ENCODE measurements at places on chromosomes 6 and 20. TPM values are rescaled to one million over a fixed set of nuclear protein-coding genes. Genes with fewer than 3 reads are reported as not detected.

DNA sequence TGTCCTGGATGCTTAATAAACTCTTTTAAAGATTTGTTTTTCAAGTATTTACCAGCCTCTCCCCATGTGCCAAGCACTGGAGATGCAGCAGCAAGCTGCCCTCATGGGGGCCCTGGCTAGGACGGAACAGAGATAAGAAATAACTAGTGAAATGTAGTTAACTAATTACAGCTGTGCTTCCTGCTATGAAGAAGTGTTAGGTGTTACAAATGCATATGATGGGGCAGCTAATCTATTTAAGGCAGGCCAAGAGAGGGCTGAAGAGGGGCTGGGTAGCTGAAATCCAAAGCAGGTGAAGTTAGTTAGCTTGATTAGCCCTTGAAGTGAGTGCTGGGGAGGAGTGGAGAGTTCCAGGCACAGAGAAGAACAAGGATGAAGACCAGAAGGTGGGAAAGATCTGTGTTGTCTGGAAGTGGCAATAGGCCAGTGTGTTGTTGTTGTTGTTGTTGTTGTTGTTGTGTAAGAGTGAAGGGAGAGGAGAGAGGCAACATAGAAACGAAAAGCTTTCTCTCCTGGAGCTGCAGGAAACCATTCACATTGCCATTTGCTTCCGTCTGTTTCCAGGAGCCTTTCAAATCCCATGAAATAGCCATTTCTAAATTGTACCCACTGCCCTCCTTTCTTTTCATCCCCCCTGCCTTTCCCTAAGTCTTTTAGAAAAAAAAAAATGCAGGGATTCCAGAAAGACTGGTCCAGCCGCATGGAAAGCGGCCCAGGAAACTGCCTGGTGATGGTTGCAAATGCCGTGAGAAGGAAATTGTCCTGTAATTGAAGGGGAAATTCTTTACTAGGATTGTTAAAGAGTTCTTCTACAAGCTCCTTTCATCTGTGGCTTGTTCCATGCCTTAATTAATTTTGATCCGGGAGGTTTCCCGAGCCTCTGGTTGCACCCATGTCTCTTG lies 119.6 kb downstream of the TFAP2C start:
- DNase-seq, result no peak

The CFAP61 gene
- polyA plus RNA-seq, result 0.35 TPM

The EYA2 gene
- polyA plus RNA-seq, result 0.70 TPM

GRCh38 chr20:63166193-63167020 lies 49.5 kb downstream of the YTHDF1 start:
- DNase-seq, result no peak

DNA sequence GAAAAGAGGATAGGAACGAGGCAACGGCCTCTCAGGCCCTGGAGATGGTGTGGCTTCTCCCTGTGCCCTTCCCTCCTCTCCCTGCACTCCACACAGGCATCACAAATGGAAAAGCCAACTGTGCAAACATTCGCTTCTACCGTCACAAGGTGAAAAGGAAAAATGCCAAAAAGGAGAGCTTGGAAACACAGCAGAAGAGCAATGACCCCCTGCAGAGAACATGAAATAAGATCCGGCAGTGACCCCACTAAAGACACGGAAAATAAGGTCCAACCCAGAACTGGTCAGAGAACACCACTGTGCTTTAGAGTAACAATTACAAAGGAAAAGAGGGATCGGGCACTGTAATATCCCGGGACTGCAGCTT lies 63.0 kb downstream of the SLC22A23 start:
- DNase-seq, result no peak

DNA sequence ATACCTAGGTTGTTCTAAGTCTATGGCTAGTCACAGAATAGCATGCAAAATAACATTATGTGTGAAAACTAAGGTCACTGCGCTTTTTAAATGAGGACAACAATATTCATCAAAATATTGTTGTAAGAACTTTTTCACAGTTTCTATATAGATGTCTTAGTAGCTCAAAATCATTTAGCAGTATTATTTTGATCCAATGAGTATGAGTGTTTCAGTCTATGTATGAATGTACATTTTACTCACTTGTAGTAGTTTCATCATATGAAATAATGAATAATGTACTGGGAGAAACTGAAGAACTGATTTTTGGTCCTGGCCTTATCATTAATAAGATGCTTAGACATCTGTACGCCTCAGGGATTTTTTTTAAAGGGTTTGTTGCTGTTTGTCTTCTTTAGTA lies 16.5 kb upstream of the TMEM30A start:
- no peak for DNase-seq

- no peak for DNase-seq
These were observed 13.0 kb downstream of the SLC2A4RG start for GRCh38 chr20:63752411-63753101.

DNA sequence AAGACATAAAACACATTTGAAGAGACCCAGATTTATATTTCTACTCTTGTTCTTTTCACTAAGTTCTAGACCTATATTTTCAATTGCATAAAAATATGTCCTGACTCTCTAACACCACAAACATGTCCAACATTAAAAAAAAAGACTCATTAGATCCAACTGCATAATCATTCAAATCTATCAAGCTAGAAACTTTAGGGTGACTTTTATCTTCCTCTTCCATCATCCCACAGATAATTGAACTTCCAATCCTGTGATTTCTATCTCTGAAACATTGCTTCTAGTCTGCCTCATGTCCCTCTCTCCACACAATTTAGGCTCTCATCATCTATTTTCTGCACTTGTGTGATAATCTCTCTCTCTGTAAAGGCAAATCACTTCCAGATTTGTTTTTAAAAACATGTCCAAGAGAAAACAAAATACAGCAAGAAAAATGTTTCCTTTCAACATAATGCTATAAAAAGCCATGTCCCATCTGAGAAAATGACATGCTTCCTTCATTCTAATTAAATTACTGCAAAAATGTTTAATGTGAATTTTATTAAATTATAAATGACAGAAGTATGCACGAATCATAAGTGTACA lies 615.9 kb downstream of the RNF144B start:
- no peak for DNase-seq

- DNase-seq, result no peak
These were observed 267.2 kb downstream of the ADGRG6 start for GRCh38 chr6:142568857-142569597.

GRCh38 chr6:84350397-84350796 lies 123.0 kb upstream of the CEP162 start:
- no peak for DNase-seq

GRCh38 chr6:129209355-129209754 lies 326.4 kb downstream of the LAMA2 start:
- no peak for DNase-seq

- DNase-seq, result no peak
These were observed 64.2 kb upstream of the NEDD9 start for GRCh38 chr6:11296449-11297375.

GRCh38 chr20:10609276-10609675 lies 64.5 kb downstream of the JAG1 start:
- DNase-seq, result no peak

The RRAGD gene
- 8.4 TPM for polyA plus RNA-seq

The PRND gene
- 0.04 TPM for polyA plus RNA-seq

The NOTCH4 gene
- 27.6 TPM for polyA plus RNA-seq

The TJAP1 gene
- 29.7 TPM for polyA plus RNA-seq

GRCh38 chr6:5094327-5094726 lies 9.2 kb downstream of the PPP1R3G start:
- no peak for DNase-seq

GRCh38 chr20:13857304-13857703 lies 72.5 kb downstream of the NDUFAF5 start:
- DNase-seq, result no peak

GRCh38 chr6:131877999-131878789 lies 70.4 kb downstream of the ENPP1 start:
- no peak for DNase-seq

The ASIP gene
- polyA plus RNA-seq, result 0.80 TPM

The SYTL3 gene
- polyA plus RNA-seq, result 6.3 TPM

The SLC52A3 gene
- polyA plus RNA-seq, result 2.8 TPM

GRCh38 chr20:19318610-19319009 lies 106.2 kb downstream of the SLC24A3 start:
- no peak for DNase-seq

DNA sequence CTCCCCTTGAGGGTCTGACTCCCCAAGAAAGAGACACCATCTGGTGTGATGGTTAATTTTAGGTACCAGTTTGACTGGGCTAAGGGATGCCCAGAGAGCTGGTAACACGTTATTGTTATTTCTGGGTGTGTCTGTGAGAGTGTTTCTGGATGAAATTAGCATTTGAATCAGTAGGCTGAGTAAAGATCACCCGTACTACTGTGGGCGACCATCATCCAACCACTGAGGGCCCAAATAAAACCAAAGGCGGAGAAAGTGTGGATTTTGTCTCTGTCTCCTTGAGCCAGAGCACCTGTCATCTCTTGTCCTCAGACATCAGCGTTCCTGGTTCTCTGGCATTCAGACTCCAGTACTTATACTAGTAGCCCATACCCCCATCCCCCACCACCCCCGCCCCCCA lies 7.9 kb upstream of the CNKSR3 start:
- DNase-seq, result no peak

DNA sequence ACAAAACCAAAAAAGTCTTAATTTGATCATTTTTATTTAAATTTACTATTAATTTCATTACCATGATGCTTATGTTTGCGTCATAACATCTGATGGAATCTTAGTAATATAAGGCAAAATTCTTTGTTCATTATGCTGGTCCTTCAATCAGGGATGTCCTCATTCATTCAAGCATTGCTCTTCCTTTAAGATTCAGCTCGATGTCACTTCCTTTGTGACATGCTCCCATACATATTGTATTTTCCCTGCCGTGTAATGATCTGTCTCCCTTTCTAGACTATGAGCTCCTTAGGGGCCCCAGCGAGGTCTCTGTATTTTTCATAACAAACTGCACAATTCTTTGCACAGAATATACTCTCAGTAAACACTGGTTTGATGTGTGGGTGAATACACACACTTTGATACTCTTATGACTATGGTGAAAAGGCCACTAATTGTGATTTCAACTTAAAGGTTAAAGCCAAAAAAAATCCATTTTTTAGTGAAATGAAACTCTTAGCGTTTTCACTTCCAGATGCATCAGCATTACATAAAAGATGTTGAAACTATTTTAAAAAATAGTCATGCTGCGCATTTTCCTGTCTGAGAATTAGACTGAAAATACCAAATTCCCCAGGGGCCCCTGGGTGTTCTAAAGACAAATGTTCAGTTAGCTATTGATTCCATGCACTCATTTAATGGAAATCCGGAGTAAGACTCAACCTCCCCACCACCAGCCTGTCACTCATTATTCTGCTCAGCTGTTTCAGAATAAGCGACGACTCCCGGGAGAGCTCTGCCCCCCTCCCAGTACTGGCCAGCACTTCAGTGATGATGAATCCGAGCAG lies 169.7 kb downstream of the ATXN1 start:
- DNase-seq, result no peak

The STX11 gene
- 4.4 TPM for polyA plus RNA-seq

- DNase-seq, result no peak
These were observed 275.6 kb downstream of the TENT5A start for GRCh38 chr6:81476881-81477280.

- DNase-seq, result no peak
These were observed 7.4 kb downstream of the EPM2A start for GRCh38 chr6:145727817-145728388.

DNA sequence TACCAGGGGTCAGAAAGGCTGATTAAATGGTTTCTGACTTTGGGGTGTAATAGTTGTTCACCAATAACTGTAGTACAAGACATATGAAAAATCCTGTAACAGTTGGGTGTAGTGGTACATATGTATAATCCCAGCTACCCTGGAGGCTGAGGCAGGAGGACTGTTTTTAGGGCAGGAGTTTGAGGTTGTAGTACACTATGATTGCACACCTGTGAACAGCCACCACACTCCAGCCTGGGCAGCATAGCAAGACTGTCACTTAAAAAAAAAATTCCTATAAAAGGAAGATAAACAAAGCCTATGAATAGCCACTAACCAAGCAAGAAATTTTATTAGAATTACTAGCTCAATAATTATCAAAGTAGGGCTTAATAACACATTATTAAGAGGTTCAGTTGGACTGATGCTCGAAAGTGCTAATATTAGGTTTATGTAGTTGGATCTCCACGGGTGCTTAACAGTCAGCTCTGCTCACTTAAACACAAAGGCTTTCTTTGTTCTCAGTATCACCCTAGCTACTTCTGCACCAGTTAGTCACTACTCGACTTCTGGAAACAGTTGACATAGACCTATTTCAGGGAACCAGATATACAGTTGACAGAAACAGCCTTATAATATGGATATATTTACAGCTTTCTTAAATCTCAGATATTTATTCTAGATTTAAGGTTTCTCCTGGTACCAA lies 113.0 kb downstream of the MTFR2 start:
- DNase-seq, result no peak

DNA sequence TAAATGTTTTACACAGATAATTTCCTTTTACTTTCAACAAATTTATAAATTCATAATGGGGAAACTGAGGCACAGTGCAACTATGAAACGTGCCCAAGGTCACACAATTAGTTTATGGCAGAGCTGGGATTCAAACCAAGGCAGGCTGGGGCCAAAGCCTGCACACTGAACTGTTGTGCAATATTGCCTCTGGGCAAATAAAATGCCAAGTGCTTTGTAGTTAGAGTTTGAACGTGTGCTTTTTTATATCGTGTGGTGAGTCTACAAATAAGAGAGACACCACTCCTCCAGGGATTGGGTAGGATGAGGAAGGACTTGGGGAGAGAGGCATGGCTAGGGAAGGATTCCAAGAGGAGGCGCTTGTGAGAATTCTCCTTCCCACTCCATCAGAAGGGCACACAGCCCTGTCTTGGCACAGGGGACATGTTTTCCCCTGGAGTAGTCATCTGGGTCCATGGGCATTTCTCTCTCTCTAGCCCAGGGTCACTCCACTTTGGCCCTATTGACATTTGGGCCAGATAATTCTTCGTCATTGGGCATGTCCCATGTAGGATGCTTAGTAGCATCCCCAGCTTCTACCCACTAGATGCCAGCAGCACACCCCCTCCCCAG lies 2.8 kb upstream of the CDH22 start:
- no peak for DNase-seq

DNA sequence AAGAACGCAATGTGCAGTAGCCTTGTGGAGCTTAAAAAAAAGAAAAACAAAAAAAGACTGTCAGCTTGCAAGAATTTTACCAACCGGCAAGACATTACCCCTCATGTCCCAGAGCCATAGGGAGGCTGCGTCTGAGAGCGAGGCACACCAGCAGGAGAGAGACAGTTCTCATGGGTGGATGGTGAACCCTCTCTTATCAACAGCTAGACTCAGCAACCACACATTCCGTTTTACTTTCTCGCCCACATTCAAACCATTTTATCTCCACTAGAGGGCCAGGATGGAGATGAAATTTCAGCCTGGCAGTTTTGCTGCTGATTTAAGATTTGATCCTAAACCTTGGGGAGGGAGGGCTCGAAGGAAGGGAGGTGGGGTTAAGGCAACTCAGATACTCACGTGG lies 247.0 kb downstream of the ATXN1 start:
- no peak for DNase-seq

GRCh38 chr20:50302341-50303057 lies 111.9 kb downstream of the CEBPB start:
- no peak for DNase-seq

GRCh38 chr6:154861825-154862224 lies 128.6 kb downstream of the SCAF8 start:
- no peak for DNase-seq

GRCh38 chr6:114936080-114936479 lies 593.3 kb upstream of the HS3ST5 start:
- DNase-seq, result no peak

The TCP11 gene
- 0.15 TPM for polyA plus RNA-seq
